ENCODE measurements at places on chromosomes 3 and 15.

DNA sequence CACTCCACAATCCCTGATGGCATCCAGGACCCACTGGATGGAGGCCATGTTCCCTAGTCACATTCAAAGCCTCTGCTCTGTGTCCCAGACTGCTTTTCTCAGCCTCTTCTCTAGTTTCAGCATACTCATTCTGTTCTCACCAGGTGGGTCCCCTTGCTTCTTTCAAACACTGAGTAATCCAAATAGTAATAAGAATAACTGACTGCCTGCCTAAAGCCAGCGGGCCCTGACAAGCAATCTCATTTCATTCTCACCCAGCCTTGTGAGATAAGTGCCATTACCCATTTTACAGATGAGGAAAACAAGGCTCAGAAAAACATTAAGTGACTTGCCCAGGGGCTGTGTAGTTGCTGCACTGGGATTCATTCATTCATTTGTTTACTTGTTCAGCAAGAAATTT, 25.4 kb downstream of the MAPKAPK3 start:
- no peak for DNase-seq

GRCh38 chr3:46462511-46462910, 2.2 kb downstream of the LTF start:
- no peak for DNase-seq

- DNase-seq = no peak
Observed at GRCh38 chr3:35383216-35383615, 256.1 kb upstream of the ARPP21 start.

- DNase-seq = no peak
Observed at GRCh38 chr15:31842532-31843195, 187.7 kb upstream of the CHRNA7 start.

DNA sequence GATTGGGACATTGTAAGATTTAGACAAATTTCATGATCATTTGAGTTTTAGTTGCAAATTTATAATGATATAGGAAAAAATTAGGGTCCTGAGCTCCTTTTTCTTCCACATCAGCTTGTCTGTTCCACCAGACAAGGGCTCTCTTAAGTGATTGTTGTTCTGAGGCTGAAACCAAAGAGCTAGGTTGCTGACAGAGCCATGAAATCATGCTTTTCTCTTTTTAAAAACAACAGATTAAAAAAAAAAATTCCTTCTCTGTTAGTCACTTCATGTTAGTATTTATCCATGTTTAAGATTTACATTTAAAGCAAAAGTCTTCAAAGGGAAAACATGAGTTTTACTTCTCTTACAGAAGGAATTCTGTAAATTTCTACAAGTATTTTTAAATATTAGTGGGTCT, 56.8 kb downstream of the ATP2C1 start:
- DNase-seq = no peak

GRCh38 chr3:145387211-145387610, 773.8 kb downstream of the PLOD2 start:
- no peak for DNase-seq

- DNase-seq = no peak
Observed at GRCh38 chr3:107366766-107367165, 10.5 kb upstream of the CCDC54 start.

- DNase-seq = no peak
Observed at GRCh38 chr3:69791919-69792399, 52.7 kb downstream of the MITF start.

DNA sequence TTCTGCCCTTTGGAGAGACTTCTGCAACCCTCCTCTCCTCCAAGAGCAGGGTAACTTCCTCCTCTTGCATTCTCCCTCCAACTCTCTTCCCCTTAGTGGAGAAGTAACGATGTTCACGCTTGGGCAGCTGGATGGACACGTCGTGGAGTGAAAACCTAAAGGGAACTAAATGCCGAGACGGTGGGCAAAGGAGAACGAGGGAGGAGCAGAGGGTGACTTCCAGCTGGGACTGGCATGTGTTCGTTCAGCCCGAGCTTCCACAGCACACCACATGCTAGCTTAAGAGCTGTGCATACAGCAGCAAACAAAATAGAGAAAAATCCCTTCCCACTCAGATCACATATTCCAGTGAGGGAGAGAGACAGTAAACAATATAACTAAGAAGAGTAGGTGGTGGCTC, 179.8 kb downstream of the SLCO3A1 start:
- no peak for DNase-seq

GRCh38 chr15:98400120-98400519, 248.2 kb upstream of the IGF1R start:
- no peak for DNase-seq

DNA sequence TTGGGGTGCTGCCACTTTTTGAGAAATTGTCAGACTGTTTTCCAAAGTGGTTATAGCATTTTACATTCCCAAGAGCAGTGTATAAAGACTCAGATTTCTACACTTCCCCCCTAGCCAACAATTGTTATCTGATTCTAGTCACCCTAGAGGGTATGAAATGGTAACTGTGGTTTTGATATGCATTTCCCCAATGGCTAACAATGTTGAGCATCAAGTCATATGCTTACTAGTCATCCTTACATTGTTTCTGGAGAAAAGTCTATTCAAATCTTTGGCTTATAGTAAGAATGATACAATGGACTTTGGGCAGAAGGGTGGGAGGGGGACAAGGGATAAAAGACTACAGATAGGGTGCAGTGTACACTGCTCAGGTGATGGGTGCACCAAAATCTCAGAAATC, 73.3 kb downstream of the CSNK1G1 start:
- no peak for DNase-seq

DNA sequence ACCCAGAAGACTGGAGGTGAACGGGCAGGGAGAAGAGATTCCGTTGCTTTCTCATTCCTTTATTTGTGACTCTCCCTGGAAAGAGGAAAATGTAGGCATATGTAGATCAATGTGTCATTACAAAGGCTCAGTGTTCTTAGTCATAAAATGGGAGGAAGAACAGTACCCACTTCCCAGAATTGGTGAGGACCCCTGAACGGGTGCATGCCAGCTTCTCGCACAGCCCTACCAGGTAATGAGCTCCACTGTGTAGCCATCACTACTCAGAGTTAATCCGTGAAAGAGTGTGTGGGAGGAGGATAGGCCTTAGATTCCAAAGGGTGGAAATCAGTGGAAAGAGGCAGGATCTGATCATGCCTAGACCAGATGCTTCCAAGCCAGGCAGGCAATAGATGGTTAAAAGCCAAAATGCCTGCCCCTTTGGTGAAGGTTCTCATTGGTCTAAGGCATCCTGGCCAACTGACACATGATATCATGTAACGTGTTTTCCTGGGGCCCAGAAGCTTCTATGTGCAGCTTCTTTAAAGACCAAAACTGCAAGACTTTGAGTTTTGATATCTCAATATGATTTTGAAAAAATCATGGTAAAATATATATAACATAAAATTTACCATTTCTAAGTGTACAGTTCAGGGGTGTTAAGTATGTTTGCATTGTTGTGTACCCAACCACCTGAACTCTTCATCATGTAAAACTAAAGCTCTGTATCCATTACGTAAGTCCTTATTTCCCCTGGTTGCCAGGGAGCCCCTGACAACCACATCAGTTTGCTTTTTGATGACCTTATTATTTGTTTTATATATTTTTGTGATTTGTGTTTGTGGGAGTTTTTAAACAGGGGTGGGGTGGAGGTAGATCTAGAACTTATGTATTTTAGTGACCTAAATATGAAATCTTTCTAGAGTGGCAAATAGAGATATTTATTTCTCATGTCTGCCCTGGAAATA, 402.2 kb upstream of the CFAP20DC start:
- no peak for DNase-seq

DNA sequence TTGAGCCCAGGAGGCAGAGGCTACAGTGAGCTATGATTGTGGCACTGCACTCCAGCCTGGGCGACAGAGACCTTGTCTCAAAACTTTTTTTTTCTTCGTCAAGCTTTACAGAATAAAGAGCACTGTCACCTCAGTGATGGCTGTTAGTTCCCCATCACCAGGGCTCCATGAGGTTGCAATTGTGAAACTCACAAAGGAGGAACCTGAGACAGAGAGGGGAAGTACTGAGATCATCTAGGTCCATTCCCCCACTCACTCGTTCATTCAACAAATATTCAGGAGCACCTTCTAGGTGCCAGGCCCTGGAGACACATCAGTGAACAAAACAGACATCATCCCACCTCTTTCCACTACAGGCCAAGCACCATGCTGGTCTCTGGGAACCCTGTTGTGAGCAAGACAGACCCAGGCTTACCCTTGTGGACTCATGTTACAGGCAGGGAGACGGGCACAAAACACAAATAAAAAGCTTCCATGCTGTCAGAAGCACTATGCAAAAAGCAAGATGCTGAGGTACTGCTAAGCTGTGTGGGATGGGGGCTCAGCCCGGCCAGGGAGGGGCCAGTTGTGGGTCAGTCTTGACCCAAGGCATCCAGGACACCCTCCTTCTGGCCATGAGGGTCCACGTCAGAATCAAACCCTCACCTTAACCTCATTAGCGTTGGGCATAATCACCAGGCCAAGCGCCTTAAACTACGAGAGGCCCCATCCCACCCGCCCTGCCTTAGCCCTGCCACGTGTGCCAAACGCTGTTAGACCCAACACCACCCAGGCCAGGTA, 2.1 kb upstream of the RHO start:
- DNase-seq = no peak

GRCh38 chr3:38564631-38565338, 68.6 kb downstream of the EXOG start:
- DNase-seq = no peak

DNA sequence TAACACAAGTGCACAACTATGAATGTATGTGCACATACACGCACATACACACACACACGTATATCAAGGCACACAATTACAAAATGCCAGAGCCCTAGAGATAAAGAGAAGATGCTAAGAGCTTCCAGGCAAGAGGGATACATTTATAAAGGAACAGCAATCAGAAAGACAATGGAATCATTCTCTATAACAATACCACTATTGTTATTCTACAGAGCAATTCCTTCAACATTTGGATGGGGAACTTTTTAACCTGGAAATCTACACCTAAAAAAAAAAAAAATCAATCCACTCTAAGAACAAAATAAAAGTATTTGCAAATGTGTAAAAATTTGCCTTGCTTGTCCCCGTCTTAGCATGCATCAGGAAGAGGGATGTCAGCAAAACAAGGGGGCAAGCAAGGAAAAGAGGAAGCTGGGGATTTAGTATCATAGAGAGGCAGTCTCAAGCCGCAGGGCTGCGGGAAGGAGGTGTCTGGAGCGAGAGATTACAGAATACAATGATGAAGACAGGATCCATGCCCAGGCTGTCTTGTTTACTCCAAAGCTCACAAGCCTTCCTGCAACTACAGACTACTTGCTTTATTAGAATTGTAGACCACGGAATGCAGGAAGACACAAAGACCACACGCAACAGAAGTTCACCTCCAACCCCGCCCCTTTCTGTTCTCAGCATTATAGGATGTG, 220.2 kb downstream of the NTRK3 start:
- DNase-seq = no peak

GRCh38 chr3:156795890-156796481, 30.2 kb upstream of the LEKR1 start:
- DNase-seq = no peak

DNA sequence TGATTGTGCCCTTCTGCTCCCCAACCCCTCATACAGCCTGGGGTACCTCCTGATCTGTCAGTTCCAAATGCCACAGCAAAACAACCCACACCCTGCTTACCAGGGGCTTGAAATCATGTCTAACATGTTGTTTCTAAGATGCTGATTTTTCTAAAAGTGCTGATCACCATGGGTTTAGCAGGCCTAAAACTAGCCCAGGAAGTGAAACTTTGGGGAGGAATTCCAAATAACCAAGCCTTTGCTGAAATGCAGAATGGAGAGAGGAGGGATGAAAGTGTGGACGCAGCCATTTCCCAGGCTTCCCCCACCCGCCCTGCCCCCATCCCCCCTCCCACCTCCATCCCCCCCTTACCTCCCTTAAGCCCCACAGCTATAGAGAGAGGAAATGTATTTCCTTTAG, 2.0 kb upstream of the HRH1 start:
- DNase-seq = no peak

DNA sequence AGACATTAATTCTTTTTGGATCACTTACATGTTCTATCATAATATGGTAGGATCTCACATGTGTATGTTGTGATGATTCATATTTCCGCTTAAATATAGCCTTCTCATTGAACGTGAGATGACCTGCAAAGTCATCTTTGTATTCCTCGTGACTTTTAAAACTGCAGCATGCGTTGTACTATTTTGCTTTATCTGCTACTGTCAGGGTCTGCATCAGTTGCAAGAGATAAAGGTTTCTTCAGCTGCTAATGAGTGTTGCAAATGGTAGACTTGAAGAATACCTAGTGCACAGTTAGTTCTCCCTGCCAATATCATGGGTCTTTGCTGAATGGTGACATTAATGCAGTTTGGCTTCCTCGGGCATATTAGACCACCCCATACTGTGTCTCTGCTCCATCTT, 31.8 kb downstream of the REC114 start:
- no peak for DNase-seq

DNA sequence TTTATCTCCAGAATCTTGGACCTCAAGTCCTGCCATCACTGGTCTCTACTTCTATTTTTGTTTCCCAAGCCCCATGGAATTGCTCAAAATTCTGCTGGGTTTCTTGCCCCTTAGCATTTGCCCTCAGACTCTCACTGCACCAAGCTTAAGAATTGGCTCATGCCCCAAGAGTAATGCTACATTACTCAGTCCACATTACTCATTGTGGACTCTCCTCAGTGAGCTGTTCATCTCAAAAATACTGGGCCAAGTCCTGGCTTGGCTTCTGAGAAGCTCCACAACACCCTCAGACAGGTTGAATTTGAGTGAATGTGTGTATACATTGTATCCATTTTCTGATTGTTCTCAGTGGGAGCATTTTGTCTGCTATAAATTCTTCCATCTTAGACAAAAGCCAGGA, 364.4 kb upstream of the ARHGEF26 start:
- no peak for DNase-seq

GRCh38 chr3:194579091-194579606, 54.1 kb downstream of the TMEM44 start:
- no peak for DNase-seq

- no peak for DNase-seq
Observed at GRCh38 chr3:185995352-185995751, 57.5 kb upstream of the TRA2B start.

DNA sequence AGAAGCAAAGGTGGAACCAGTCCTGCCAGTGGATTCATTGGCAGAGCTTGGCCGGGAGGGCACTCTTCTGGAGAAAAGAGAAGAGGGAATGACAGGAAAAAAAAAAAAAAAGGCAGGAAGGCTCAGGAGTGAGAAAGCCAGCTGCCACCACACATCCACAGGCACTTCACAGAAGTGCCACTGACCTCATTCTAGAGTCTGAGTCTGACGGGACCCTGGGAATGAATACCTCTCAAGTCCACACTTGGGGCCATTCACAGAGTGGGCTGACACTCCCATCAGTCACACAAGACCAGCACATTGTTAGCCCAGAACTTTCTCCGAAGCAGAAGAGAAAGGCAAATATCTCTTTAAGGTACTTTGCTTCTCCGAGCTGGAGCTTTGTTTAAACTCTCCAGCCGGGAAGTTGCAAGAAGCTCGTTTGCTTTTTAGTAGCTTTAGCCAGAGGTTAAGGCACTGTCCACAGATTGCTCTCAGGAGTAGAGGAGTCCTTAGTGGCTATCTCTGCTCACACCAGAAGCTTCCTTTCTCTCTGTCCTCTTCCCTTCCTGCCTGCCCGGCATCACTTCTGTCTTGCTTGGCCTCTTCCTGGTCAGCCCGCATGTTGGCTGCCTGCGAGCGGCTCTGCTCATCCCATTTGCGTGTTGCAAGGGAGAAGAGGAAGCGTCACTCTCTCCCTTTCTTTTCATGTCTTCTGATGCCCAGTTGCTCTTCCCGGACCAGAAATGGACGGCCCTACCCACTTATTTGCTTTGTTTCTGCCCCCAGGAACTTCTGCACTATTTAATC, 53.8 kb downstream of the CMTM6 start:
- DNase-seq = no peak

- no peak for DNase-seq
Observed at GRCh38 chr15:83578691-83579090, 75.2 kb upstream of the ADAMTSL3 start.

- no peak for DNase-seq
Observed at GRCh38 chr15:58462973-58463663, 31.3 kb downstream of the LIPC start.
